ENCODE measurements at places on chromosomes 11 and 22. TPM values are rescaled to one million over a fixed set of nuclear protein-coding genes. Genes with fewer than 3 reads are reported as not detected.

GRCh38 chr22:40050258-40050657 is 55.5 kb downstream of the FAM83F start:
- DNase-seq: no peak

DNA sequence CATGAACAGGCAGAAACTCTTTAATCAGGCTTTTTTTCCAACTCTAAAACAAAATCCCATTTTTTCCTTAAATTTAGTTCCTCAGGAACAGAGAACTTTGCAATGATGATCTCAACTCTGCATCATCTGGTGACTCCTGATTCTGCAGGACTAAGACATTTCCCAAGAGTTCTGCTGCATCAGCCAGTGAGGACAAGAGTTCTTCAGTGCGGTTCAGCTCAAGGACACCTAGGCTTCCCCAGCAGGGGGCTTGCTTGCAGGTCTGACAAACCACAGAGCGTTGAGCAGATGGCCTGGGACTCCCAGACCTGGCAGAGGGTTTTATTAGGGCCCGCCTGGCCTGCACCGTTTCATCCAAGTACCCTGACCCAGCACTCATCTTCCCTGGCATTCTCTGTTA is 6.4 kb downstream of the CDCA5 start:
- no peak for DNase-seq

GRCh38 chr11:34528072-34528471 is 14.5 kb upstream of the ELF5 start:
- no peak for DNase-seq

DNA sequence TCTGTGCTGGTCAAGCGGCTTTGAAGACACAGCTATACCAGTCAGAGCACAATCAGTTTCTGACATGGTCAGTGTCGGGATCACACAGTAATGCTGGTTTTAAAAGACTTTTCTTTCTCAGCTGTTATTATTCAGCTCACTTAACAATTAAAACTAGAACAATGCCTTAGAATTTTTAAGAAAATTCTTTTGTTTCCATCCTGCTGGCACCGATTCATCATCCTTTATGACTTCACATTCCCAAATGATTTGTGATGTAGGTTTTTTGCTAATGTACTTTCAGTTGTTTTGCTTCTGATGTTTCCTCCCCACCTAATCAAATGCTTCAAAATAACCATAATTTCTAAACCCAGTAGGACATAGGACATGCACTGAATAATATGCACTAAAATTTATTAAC is 34.5 kb upstream of the OLFML1 start:
- DNase-seq: no peak

Gene AP1B1
- total RNA-seq: 70.3 TPM

DNA sequence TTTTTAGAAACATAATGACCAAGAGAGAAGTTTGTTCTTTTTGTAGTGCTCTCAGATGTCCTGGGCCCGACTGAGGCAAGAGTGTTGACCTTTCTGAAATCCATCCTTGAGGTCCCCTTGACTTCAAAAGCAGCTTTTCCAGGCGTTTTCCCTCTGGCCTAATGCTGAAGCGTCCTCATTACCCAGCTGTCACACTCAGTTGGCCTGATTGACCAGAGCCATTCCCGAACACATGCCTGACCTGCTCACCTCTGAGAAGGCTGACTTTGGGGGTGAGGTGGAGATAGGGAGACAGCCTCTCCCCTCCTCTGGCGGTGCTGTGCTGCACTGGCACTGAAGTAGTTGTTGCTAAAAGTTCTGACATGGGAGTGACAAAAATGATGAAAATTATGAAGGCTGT is 66.9 kb downstream of the ALX4 start:
- DNase-seq: no peak
